Suprapubic skin (tissue), 4 donors: ENCODE measurements at places on chromosomes 5 and 9. TPM values are rescaled to one million over a fixed set of nuclear protein-coding genes. Genes with fewer than 3 reads are reported as not detected.

Gene ZDHHC11B
- 25.4 TPM for total RNA-seq

Gene GLIPR2
- 3.2 TPM for total RNA-seq

Gene SLCO6A1
- not detected for total RNA-seq

Gene MTMR12
- total RNA-seq = 41.3 TPM

Gene ANKRD34B
- total RNA-seq = not detected

Gene TLX3
- not detected for total RNA-seq

Gene TAF11L11
- total RNA-seq = not detected

Gene TNFSF15
- 1.4 TPM for total RNA-seq

- H3K36me3 ChIP-seq = no peaks in the 10 kb centered on the region
- DNase-seq = no peak
- H3K27me3 ChIP-seq = no peaks in the 10 kb centered on the region
- H3K27ac ChIP-seq = no peak overlapping the region
These were observed 162.1 kb downstream of the SMC2 start for GRCh38 chr9:104256031-104256695.

- no peak overlapping the region for H3K4me3 ChIP-seq
- no peaks in the 10 kb centered on the region for H3K36me3 ChIP-seq
- no peak for DNase-seq
- H3K4me1 ChIP-seq = peaks cover 7% of the 10 kb centered on the region
These were observed 168.6 kb downstream of the CARTPT start for GRCh38 chr5:71887680-71888079.

DNA sequence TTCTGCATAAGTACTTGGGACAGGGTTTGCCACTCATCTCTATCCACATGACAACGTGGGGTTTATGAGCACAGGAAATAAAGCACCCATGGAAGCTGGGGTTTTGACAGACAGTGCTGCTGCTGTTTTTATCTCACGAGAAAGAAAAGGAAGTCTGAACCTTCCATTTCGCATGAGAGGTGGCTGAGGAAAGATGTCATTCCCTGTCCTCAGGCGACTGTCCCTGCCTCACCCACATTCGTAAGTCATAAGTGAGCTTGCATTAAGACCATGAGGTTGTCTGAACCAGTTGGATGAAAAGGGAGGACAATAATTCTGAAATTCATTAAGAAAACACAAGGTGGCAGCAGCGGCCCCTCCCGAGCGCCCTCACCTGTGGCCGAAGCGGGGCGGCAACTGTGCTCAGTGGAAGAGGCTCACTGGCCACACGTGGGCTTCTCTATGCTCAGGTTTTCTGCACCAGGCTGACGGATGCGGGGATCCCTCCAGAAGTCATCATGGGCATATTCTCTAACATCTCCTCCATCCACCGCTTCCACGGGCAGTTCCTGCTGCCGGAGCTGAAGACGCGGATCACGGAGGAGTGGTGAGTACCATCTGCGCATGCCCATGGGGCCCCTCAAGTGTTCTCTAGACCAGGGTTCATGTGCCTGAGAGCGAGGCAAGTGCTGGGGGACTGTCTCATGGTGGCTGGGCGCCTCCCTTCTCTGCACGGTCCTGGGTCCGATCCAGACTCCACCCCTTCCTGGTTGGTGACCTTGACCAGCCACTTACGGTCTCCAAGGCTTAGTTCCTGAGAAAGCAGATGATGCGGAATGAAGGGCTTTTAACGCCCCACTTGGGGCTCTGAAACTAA, 54.7 kb upstream of the SUSD3 start:
- no peak overlapping the region for H3K27ac ChIP-seq
- H3K4me3 ChIP-seq = peak overlapping the region; percentile 8
- no peak for DNase-seq
- no peaks in the 10 kb centered on the region for H3K27me3 ChIP-seq
- no peaks in the 10 kb centered on the region for H3K36me3 ChIP-seq
- peaks cover 8% of the 10 kb centered on the region for H3K4me1 ChIP-seq

DNA sequence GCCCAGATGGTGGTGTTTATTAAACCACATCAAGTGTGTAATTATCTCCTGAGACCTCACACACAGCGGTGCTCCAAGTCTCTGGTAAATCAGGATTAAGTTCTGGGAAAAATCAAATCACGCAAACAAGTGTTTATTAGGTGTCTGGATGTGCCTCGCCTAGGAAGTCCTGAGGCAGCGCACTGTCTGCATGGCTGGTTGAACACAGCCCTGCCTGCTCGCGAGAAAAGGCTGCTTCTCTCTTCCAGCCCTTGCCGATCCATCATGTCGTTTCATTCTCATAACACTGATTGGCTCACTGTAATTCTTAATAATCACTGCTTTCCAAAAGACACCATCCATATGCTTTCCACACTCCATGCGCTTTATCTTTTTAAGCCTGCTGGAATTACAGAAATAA, 229.6 kb upstream of the DAP start:
- no peaks in the 10 kb centered on the region for H3K36me3 ChIP-seq
- DNase-seq = peak; percentile 59
- H3K4me3 ChIP-seq = no peak overlapping the region

GRCh38 chr9:87158765-87159164, 211.5 kb upstream of the GAS1 start:
- no peak overlapping the region for H3K27ac ChIP-seq
- no peak for DNase-seq
- H3K4me1 ChIP-seq = peaks cover 4% of the 10 kb centered on the region
- H3K4me3 ChIP-seq = no peak overlapping the region

DNA sequence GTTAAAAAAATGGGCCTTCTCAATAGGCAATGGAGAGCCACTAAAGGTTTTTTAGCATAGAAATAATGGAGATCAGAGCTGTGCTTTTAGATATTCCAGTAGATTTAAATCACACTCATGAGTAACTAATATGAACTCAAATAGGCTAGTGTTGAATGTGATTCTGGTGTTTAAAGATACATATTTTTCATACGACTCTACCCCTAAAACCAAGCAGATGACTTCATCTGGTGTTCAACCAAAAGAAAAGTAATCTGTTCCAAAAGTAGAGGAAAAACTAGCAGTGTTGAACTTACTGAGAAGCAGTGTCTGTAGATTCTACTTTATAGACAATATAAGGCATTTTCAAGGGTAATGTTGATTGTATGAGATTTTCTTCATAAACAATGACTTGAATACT, 138.1 kb downstream of the TSSK1B start:
- no peak overlapping the region for H3K27ac ChIP-seq
- no peak overlapping the region for H3K4me3 ChIP-seq
- DNase-seq = no peak

- no peak overlapping the region for H3K27ac ChIP-seq
- H3K4me1 ChIP-seq = no peaks in the 10 kb centered on the region
- no peak overlapping the region for H3K4me3 ChIP-seq
- no peaks in the 10 kb centered on the region for H3K27me3 ChIP-seq
- H3K36me3 ChIP-seq = peaks cover 20% of the 10 kb centered on the region
- DNase-seq = peak; percentile 56
These were observed 10.4 kb downstream of the PKN3 start for GRCh38 chr9:128712451-128713410.

DNA sequence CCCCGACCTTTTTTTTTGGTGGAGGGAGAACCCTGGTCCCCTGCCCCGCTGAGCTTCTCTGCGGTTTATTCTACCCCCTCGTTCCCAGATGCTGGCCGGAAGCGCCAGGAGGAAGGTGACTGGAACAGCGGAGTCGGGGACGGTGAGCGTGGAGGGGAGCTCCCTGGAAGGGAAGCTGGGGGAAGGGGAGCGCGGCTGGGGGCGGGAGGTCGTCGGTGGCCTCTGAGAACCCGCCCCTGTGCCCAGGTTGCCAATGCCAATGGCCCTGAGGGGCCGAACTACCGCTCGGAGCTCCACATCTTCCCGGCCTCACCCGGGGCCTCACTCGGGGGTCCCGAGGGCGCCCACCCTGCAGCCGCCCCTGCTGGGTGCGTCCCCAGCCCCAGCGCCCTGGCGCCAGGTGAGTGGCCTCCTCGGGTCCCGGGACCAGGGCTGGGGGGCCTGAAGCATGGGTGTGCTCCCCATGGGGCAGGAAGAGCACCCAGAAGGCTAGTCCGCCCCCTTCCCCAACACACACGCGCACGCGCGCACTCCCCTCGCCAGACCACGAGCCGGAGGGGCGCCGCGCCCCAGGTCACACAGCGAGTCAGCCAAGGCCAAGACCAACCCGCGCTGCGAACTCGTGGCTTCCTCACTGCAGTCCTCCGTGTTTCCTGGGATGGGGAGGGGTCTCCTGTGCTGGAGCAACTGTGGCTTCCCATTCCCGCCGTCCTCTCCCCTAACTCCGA, 10.6 kb downstream of the MYOZ3 start:
- H3K27ac ChIP-seq = peak overlapping the region; percentile 64
- H3K4me3 ChIP-seq = peak overlapping the region; percentile 53
- H3K4me1 ChIP-seq = peaks cover 33% of the 10 kb centered on the region
- H3K27me3 ChIP-seq = no peaks in the 10 kb centered on the region
- DNase-seq = no peak

- peaks cover 37% of the 10 kb centered on the region for H3K4me1 ChIP-seq
- H3K27me3 ChIP-seq = no peaks in the 10 kb centered on the region
These were observed 1.0 kb downstream of the FPGS start for GRCh38 chr9:127803507-127804352.

DNA sequence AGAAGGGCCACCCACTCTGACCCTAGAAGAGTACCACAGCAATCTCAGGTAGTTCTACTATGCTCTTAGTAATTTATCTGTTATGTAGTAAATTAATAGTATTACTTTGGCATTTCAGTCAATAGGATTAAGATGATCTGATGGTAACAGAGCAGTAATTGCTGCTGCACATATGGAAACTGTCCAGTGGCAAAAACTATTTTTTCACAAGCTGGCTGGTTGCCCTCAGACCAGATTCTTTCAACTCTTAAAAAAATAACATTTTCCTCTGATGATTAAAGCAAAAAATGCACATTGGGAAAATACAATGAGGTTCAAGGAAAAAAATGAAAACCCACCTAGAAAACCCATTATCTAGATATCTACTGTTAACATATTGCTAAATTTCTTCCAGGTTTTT, 19.7 kb downstream of the GLRA1 start:
- no peak for DNase-seq
- no peak overlapping the region for H3K27ac ChIP-seq
- H3K27me3 ChIP-seq = no peaks in the 10 kb centered on the region
- no peaks in the 10 kb centered on the region for H3K4me1 ChIP-seq
- no peak overlapping the region for H3K4me3 ChIP-seq

DNA sequence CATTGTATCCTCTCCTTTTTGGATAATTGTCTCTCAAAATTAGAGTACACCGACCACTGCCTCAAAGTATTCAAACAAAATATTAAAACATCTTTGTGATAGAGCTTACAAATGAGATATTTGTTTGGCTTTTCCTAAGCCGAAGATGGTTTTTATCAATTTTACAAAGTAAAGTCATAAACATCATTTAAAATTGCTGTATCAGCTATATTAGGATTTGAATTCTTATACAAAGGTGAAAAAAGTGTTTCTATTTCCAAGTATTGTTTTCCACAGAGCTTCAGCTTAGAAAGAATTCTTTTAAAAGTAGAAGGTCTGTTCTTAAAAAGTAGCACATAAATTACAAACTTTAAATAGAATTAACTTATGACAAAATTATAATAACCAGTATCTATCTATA, 116.6 kb upstream of the IFNE start:
- no peaks in the 10 kb centered on the region for H3K27me3 ChIP-seq
- H3K27ac ChIP-seq = no peak overlapping the region

DNA sequence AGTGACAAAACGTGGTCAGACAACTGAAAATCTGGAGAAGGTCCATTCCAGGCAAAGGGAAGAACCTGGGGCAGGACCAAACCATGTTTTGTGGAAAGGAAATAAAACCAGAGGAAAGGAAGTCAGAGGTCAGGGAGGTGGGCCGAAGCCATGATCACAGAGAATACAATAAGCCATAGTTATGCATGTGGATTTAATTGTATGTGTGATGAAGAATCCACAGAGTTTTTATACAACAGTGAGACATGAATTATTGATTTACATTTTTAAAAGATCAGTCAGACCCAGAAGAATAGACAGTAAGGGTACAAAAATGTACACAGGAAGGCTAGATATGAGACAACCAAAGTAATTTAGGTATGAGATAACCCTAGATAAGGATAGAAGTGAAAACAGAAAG, 20.8 kb downstream of the TTC33 start:
- H3K4me3 ChIP-seq = no peak overlapping the region
- DNase-seq = no peak
- H3K27ac ChIP-seq = no peak overlapping the region
- peaks cover 5% of the 10 kb centered on the region for H3K36me3 ChIP-seq

- no peak for DNase-seq
- H3K4me1 ChIP-seq = peaks cover 3% of the 10 kb centered on the region
- no peak overlapping the region for H3K4me3 ChIP-seq
- H3K36me3 ChIP-seq = no peaks in the 10 kb centered on the region
These were observed 176.5 kb downstream of the SNX18 start for GRCh38 chr5:54693936-54694657.

DNA sequence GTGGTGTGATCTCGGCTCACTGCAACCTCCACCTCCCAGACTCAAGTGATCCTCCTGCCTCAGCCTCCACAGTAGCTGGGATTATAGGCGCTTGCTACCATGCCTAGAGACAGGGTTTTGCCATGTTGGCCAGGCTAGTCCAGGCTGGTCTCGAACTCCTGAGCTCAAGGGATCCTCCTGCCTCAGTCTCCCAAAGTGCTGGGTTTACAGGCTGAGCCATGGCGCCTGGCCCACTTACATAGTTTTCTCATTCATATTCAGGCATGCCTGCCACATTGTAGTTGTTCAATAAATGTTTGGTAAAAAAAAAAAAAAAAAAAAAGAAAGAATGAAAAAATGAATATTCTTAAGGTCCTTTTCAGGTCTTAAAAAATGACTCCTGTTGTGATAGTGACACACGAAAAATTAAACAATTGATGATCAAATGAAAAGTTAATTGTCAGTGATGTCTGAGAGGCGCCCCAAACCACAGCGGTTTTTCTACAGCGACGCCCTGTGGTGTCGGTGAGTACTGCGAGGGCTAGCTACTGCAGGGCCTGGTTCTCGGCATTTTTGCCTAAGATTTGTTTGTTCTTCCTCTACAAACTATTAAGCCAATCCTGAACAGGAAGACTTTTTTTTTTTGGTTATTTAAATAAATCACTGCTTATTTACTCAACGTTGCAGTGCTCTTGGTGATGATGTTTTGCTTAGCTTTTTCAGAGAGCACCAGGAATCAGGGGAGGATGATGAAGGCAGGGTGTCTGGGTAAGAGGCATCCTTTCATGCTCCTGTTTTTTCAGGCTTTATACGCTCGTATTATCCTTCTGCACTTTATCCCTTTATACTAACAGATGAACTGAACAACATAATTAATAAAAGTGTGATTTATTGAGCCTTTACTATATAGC, 67.0 kb upstream of the DPYSL3 start:
- H3K27ac ChIP-seq = no peak overlapping the region
- H3K4me3 ChIP-seq = no peak overlapping the region
- H3K4me1 ChIP-seq = no peaks in the 10 kb centered on the region

GRCh38 chr9:12538842-12539579, 154.2 kb upstream of the TYRP1 start:
- H3K4me3 ChIP-seq = no peak overlapping the region
- no peaks in the 10 kb centered on the region for H3K36me3 ChIP-seq
- DNase-seq = no peak
- H3K4me1 ChIP-seq = no peaks in the 10 kb centered on the region

- no peaks in the 10 kb centered on the region for H3K27me3 ChIP-seq
- H3K27ac ChIP-seq = no peak overlapping the region
- H3K36me3 ChIP-seq = no peaks in the 10 kb centered on the region
- DNase-seq = no peak
These were observed 55.3 kb upstream of the FSD1L start for GRCh38 chr9:105392531-105392930.

- no peak overlapping the region for H3K4me3 ChIP-seq
- no peak overlapping the region for H3K27ac ChIP-seq
- H3K36me3 ChIP-seq = no peaks in the 10 kb centered on the region
- no peaks in the 10 kb centered on the region for H3K4me1 ChIP-seq
- no peaks in the 10 kb centered on the region for H3K27me3 ChIP-seq
These were observed 8.5 kb upstream of the FEM1C start for GRCh38 chr5:115553082-115553481.

- no peaks in the 10 kb centered on the region for H3K36me3 ChIP-seq
- H3K27ac ChIP-seq = no peak overlapping the region
- no peak for DNase-seq
- no peak overlapping the region for H3K4me3 ChIP-seq
These were observed 70.2 kb downstream of the NR2F1-AS1 start for GRCh38 chr5:93510626-93511380.
